ENCODE measurements at places on chromosomes 12 and 14.

DNA sequence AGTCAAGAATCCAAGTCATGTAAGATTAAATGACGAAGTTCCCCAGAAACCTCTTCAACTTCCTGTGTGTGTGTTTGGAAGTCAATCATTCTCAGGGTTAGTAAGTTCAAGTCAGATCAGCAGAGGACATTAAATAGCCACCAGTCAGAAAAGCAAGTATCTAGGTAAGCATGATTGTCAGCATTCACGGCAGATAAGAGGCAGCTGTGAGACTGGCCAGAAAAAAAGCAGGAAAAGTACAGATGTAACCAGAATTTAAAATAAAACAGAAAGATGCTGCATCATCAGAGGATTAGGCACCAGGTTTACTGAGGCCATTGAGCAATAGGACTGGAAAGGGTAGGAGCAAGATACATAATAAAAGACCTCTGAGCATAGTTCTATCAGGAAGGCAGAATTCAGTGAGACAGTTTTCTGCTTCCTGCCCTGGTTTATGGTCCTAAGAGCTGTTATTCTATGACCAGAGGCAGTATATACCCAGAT is 606.9 kb downstream of the FSCB start:
- no peak for DNase-seq

DNA sequence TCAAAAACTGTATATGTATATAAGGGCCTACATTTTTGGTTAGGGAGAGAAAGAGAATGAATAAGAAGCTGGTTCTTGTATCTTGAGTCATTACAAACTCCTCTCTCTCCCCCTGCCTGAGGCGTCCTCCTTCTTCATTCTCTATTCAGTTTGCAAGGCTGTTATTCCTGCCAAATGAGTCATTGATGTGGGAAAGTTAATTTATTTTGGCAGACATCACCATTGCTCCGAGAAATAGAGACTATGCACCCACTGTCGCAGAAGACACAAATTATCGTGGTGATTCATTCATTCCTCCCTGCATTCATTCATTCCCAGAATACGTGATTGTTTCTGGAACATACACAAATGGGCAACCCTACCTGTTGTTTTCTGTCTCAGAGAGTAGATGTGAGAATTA is 112.5 kb upstream of the MED13L start:
- DNase-seq, result no peak

- no peak for DNase-seq
These were observed 239.9 kb upstream of the ATP2B1 start for GRCh38 chr12:89948271-89949175.

- no peak for DNase-seq
These were observed 2.1 kb upstream of the SLC15A4 start for GRCh38 chr12:128825835-128826234.

DNA sequence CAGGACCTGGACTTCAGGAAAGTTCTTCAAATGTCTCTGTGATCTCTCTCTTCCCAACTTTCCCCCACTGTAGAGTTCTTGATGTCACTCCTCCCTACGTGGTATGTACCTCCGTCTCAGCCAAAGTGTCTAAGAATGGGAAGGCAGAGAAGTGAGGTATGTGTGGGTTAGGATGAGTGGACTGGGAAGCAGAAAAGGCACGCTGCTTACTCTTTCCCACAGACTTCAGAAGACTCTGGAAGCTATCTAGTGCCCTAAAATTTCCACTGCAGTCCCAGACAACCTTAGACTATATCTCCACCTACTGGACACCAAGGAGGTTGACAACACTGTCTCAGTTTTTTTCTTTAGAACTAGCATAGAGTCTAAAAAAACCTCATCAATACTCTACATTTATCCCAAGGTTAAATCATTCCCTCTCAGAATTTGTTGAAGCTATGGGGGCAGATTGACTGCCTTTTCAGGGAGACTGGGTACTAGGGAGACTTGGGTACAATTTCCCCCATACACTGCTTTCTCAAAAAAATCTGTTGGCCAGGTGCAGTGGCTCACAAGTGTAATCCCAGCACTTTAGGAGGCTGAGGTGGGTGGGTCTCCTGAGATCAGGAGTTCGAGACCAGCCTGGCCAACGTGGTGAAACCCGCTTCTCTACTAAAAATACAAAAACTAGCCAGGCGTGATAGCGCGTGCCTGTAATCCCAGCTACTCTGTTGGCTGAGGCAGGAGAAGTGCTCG is 20.6 kb upstream of the ITGA5 start:
- DNase-seq, result peak; percentile 36

- DNase-seq, result no peak
These were observed 6.2 kb downstream of the TC2N start for GRCh38 chr14:91861091-91861490.

- DNase-seq, result no peak
These were observed 3.8 kb downstream of the KCNH3 start for GRCh38 chr12:49542592-49543160.

DNA sequence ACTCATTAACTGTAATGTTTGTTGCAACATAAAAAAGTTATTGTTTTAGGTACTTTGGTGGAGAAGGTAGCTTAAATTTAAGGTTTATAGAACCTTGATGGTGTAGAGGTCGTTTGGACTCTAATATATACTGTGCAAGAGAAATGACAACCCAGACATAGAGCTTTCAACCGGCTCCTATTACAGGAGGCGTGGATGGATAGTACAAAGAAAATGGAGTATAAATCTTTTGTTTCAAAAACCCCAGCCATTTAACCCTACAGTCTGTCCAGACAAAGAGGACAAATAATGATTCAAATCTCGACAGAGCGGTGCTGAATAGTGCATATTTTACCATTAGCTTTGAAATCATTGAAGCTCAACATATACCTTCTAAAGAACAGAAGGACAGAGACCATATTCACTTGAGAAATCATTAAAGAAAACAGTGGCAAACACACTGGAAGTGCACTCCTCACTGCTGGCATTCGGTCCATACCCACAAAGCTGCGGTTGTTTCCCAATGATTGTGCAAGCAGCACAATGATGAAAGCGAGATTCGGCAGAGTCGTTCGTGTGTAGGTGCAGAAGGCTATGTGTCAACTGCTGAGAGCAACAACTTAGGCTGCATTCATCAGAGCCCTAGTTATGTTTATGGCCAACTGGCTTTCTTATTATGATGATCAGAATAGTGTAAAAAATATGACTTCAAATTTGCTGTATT is 688.6 kb downstream of the NOVA1 start:
- no peak for DNase-seq

DNA sequence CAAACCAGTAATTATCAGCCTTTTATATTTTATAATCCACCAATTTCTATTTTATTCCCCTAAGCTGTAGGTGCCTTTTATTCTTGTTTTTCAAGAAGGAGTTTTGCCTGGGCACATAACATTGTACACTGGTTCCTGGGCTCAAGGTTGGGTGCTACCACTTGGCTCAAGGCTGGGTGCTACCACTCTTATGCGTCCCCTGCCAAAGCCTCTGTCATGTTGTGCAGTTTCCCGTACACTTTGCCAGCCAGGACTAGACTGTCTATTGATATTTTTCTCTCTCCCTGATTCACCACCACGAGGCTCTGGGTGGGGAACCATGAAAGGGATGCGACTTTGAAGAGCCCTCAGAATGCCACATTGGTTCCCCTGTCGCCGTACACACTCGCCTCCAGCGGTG is 52.5 kb upstream of the VASH1 start:
- DNase-seq, result no peak

DNA sequence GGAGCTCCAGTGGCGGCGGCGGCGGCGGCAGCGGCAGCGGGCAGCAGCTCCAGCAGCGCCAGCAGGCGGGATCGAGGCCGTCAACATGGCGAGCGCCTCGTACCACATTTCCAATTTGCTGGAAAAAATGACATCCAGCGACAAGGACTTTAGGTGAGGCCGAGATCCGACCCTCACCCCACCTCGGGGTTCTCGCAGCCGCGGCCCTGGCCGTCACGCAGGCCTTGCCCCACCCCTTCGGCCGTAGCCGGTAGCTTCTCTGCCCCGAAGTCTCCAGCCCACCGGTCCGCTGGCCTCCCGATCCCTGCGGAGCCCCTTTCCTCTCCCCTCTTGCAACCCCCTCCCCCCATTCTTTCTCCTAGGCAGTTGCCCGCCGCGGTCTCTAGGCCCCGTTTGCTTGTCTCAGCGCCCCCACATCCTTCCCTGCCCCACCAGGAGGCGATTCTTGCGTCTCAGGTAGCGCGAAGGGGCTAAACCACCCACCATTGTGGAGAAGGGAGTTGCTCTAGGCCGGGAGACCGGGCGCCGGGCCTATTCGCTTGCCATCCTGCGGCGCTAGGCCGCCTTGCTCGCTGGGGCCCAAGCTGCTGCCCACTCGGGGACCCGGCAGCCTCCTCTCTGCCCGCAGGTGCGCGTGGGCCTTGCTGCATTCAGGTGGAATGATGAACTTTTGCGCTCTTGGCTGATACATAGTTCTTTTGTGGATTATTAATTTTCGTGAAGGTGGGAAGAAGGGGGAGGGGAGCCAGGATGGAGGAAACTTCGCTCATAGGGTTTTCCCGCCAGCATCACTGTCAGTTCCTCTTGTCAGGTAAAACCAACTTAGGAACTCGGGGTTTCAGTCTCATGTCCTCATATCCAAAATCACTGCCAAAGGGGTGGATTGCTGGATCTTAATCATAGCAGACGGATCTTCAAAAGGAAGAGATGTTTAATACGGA is 745 bp downstream of the CAND1 start:
- DNase-seq, result peak; percentile 67

DNA sequence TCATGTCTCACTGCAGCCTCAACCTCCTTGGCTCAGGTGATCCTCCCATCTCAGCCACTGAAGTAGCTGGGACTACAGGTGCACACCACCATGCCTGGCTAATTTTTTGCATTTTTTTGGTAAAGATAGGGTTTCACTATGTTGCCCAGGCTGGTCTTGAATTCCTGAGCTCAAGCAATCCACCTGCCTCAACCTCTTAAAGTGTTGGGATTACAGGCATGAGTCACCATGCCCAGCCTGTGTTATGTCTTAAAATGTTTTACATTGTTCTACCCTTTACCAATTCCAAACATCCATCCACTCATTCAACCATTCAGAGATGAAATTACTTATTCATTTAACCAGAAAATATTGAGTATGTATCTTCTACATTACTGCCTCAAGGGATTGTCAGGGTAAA is 111.6 kb upstream of the BTG1 start:
- DNase-seq, result no peak

DNA sequence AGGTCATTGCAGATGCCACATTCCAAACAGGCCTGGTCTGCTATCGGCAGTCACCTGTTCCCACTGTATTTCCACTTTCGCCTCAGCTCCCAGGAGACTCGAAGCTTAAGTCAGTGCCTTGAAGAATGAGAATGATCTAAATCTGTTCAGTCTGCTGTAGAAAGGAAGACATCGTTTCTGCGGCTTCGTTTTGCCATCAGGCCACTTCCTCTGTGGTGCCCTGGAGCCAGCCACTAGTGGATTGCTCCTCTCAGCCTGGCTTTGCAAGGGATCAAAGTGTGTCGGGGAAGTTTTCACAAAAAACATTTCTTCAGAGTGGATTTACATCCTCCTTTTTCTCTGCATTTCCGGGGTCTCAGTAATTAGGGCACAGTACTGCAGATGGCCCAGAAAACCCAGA is 66.7 kb downstream of the AACS start:
- no peak for DNase-seq

DNA sequence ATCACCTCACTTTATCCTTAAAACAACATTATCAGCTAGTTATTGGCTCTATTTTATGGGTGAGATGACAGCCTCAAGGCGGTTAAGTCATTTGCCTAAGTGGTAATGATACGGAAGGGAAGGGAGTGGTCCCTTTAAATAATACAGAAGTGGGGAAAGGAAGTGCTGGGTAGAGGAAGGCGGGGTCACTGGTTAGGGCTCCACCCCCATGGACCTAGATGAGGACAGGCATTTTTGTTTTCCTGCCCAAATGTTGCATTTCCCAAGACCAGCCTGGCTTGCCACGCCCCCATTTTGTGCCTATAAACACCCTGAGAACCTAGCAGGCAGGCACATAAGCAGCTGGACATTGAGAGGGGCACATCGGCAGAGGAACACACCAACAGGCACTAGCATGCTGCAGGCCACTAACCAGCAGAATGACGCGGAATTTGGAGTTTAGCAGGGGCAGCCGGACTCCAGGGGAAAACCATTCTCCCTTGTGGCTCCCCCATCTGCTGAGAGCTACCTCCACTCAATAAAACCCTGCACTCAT is 100.9 kb downstream of the EPS8 start:
- no peak for DNase-seq

- no peak for DNase-seq
These were observed 64.7 kb downstream of the RPS6KA5 start for GRCh38 chr14:90995785-90996184.

GRCh38 chr14:91956616-91957015 is 9.1 kb upstream of the FBLN5 start:
- DNase-seq, result no peak

DNA sequence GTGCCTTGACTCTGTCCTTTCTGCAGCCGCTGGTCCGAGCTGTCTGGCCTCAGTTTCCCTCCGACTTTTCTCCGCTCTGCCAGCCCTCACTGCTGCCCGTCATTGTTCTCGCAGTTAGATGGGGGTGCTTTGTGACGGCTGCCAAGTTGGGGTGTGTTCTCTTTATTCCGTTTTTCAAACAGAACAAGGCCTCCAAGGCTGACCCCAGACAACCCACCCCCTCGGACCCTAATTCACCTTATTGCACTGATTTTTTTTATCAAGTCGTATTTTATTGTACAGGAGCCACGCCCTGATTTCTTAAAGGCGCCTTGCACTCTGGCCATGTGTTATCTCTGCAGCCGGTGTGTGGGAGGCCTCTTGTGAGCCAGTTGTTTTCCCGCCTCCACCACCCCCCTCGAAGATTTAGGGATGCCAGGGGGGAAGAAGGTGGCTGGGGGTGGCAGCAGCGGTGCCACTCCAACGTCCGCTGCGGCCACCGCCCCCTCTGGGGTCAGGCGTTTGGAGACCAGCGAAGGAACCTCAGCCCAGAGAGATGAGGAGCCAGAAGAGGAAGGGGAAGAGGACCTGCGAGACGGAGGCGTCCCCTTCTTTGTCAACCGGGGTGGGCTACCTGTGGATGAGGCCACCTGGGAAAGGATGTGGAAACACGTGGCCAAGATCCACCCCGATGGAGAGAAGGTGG is 1.3 kb downstream of the VASH1 start:
- DNase-seq, result no peak

DNA sequence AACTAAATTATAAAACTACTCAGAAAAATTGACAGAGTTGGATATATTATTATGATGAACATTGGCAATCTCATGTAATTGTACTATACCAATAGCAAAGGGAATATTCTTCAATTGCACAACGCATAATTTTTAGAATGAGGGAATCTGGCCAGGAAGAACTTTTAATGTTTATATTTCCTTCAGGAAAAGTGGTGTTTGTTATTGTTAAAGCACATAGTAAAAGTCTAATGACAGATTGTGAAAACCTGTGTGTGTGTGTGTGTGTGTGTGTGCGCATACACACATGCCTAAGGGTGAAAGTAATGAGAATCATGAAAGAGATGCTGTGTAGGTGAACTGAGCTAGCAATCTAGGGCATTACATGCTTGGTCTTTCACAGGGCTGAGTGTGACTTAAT is 877.7 kb downstream of the SLC6A15 start:
- DNase-seq, result no peak

- no peak for DNase-seq
These were observed 16.5 kb downstream of the SLC15A4 start for GRCh38 chr12:128807161-128807724.

GRCh38 chr14:50910495-50911420 is 33.5 kb downstream of the PYGL start:
- no peak for DNase-seq

- DNase-seq, result no peak
These were observed 330.6 kb upstream of the NAV3 start for GRCh38 chr12:77500089-77500488.

- DNase-seq, result no peak
These were observed 449 bp upstream of the GLT8D2 start for GRCh38 chr12:104050436-104050835.

Data from activated T-cell treated with anti-CD3 and anti-CD28 coated beads, Interleukin-2, amount 50 U/mL, for 48 hours (primary cell).